Aorta (tissue), 5 donors: ENCODE measurements at places on chromosomes 3 and 15.

- DNase-seq = no peak
These were observed 43.6 kb downstream of the FNDC3B start for GRCh38 chr3:172082820-172083513.

DNA sequence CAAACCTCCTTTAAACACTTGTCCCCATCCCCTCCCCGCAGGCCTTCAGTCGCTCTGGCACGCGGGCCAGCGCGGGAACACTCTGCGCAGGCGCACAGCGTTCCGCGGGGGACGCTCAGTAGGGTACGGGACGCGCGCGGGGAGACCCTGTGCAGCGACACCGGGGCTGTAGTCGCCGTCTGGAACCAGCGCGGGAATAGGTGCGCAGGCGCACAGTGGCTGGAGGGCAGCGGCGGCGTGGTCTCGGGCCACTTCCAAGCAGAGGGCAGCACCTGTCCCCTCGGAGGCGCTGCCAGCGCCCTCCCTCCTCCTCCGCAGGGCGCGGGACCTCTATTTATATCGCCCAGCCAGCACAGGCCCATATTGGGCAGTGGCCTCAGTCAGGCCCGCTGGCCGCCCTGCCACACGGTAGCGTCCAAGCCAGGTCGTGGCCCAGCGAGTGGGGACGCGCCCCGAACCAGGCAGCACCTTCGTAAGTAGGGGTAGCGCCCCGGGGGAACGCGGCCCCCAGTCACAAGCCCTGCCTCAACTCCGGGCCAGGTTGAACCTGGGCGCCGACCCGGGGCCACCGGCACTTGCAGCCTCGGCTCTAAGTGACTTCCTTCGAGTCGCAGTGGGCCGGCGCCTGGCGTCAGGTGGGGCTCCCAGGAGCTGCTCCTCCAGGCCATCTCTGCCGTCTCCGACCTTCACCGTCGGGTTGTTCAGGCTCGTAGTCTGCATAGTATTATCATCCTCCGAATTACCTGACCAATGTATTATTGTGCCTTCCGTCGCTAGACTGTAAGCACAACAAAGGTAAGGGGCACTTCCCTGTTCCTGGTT, at the start of gene KBTBD12:
TSS of gene KBTBD12 (plus strand) at position 118 of the 822 bp plus-strand sequence. CDS start 7,830 bp downstream, outside the sequence.
- DNase-seq = peak; percentile 88

DNA sequence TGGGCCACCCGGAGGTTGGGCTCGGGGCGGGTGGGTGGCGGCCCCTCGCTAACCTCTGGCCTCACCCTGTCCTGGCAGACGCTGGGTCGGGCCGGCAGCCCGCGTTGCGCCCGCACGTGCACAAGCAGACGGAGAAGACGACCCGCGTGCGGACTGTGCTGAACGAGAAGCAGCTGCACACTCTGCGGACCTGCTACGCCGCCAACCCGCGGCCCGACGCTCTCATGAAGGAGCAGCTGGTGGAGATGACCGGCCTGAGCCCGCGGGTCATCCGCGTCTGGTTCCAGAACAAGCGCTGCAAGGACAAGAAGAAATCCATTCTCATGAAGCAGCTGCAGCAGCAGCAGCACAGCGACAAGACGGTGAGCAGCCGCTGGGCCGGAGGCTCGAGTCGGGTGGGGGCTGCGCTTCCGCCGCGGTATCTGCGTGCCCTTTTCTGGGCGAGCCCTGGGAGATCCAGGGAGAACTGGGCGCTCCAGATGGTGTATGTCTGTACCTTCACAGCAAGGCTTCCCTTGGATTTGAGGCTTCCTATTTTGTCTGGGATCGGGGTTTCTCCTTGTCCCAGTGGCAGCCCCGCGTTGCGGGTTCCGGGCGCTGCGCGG, 3.7 kb downstream of the ISL2 start:
- peak; percentile 79 for DNase-seq

DNA sequence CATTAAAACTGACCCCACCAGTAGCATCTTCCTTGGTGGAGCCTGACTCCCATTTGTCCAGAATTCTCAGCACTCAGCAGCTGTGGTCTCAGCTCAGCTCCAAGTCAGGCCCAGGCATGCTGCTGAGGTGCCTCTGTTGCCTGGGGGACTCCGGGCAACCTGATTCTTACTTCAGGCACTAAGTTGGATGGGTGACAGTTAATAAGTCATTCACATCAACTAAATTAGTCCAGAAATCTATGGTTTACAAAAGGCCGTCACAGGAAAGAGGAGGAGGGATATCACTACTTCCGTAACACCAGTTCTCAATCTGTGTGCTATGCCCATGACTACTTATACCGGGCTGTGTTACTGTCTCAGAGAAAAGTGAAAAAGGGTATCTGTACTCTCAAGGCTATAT, 310.2 kb downstream of the SATB1 start:
- DNase-seq = no peak

DNA sequence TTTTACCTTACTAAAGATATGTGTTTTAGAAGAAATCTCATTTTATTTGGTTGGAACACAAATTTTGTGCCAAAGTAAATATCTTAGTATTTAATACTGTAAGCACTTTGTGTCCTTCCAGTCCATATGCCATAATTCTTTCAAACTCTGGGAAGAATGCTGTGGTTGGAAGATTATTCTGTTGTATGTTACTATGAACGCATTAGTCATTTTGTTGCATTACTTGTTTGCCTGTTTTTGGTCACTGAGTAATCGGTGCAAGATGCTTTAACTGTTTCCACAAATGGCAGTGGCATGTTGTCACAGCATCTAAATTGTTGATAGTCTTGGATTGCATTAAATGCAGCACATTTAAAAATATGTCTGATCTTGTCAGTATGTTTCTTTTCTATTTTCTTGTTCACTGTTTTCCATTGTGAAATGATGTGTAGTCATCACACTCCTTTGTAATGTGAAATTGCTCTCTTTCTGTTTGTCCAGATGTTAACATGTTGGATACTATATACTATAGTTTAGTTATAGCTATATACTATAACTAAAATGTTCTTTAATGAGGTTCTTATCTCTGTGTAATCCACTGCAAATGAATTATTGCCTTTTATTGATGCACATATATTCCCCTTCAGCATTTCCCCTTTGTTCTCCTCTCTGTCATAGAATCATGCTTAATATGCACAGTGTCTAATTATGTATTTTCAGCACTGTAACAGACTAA, 89.9 kb upstream of the FLNB start:
- no peak for DNase-seq

DNA sequence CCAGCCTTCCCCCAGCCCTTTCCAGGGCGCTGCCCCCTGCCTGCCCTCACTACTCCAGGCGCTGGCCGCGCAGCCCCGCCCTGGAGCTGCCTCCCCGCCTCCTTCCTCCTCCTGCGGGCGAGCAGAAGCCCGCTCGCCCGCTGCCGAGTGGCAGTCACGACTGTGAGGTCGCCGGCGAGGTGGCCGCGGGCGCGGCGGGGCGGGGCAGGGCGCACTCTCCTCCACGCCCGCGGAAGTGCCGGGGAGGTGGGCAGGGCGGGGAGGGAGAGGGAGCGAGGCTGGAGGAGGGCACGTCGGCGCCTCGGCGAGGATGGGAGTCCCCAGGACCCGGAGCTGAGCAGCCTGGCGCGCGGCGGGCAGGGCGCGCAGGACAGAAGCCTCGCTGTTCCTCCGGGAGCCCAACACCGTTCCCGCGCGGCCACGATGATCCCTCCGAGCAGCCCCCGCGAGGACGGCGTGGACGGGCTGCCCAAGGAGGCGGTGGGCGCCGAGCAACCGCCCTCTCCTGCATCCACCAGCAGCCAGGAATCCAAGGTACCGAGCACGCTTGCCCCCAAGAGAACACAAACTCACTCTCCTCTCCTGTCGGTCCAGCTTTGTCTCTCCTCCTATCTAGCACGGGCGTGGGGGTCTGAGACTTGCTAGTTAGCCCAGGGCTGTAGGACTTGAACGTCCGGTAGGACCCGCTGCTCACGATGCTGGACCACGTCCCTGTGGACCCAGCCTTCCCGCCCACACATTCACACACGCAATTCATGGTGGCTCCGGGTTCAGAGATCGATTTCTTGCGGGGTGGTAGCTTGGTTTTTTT, at the start of gene STAC:
TSS of gene STAC (plus strand) at position 284 of the 811 bp plus-strand sequence. CDS start at position 424, 140 bp downstream.
- peak; percentile 58 for DNase-seq

DNA sequence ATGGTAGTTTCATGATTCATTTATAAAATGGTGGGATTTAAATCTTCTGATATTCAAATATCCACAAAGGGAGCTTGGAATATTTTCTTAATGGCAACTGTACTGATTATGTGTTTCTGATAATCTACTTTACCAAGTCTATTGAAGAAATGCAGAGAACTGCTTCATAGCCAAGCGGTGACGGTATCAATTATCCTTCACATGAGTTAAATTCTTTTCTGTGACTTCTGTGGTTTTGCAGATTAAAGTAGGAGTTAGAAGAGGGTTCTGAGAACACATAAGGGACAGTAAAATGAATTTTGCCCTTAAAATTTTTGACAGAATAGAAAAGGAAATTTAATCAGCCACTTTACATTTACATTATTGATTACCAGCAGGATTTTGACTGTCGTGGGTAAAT, 563.2 kb downstream of the GBE1 start:
- no peak for DNase-seq

GRCh38 chr3:180802837-180803236, 109.6 kb upstream of the FXR1 start:
- no peak for DNase-seq

GRCh38 chr3:29137601-29138000, 143.3 kb upstream of the RBMS3 start:
- no peak for DNase-seq

- DNase-seq = no peak
These were observed 41.3 kb downstream of the FAM174B start for GRCh38 chr15:92614301-92614700.

DNA sequence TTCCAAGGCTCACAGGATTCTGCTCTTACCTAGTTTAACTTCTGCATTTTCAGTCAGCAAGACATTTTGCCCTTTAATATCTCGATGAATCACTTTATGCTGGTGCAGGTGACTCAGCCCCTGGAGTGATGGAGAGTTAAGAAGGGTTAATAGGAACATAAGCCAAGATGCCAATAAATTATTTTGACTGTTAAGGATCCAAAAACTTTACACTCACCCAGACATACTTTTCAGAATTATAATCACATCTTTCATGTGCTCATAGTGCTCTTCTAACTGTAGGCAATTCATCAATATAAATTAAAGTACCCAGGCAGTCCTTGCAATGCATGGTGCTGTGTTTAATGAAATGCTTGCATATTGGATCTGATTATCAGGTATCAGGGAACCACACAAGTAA, 164.1 kb upstream of the SLC2A2 start:
- no peak for DNase-seq
